ENCODE measurements at places on chromosomes 5 and 9.

GRCh38 chr5:75756981-75757380 is 39.7 kb upstream of the POC5 start:
- DNase-seq = no peak

DNA sequence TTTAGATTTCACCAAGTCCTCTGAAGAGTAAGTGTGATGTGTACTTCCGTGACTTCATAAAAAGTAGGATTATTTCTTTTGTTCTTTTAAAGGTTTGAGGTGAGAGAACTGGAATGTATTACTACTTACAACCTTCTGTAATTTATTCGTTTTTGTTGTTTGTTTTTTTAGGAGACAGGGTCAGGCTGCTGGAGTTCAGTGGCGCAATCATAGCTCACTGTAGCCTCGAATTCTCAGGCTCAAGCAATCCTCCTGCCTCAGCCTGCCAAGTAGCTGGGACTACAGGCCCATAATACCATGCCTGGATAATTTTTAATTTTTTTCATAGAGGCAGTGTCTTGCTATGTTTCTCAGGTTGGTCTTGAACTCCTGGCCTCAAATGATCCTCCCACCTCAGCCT is 68.3 kb upstream of the RETREG1 start:
- DNase-seq = no peak

DNA sequence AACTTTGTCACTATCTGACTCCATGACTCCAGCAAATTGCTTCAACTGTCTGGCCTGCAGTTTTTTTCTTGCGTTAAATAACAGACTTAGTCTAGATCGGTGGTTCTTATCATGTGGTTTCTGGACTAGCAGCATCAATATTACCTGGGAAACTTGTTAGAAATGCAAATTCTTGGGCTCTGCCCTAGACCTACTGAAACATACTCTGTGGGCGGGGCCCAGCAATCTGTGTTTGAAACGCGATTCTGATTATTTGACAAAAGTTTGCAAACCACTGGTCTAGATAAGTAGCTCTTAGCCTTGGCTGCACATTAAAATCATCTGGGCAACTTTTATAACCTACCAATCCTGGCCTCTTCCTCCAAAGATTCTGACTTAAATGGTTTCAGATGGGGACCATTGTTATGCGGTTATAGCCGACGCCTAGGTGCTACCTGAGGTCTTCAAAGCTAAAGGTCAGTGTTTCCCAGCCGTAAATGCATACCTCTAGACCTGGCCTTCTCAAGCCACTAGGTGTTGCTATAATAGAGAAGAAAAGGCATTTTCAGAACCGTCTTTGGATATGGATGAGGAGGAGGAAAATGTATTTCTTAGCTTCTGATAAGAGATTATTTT is 74.0 kb downstream of the C9orf85 start:
- DNase-seq = no peak

GRCh38 chr9:91302831-91303230 is 58.9 kb downstream of the AUH start:
- no peak for DNase-seq

DNA sequence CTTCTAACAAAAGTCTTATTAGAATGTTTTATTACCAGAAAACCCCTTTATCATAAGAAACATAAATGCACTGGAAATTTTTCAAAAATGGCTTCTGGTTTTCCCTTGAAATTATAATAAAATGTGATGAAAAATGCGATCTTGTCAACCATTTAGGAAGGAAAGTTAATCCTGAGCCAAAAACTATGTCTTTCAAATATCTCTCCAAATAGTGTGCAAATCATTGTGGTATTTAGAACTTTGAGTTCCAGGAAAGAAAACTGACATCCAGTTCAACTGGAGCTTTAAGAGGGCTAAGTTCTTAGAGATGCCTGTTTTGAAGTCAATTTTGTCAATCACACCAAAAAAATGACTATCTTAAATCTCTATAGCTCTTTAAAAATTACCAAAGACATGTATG is 425.4 kb downstream of the DNAH5 start:
- DNase-seq = no peak

- DNase-seq = no peak
Observed at GRCh38 chr5:65050826-65051498, 282.2 kb downstream of the CWC27 start.

DNA sequence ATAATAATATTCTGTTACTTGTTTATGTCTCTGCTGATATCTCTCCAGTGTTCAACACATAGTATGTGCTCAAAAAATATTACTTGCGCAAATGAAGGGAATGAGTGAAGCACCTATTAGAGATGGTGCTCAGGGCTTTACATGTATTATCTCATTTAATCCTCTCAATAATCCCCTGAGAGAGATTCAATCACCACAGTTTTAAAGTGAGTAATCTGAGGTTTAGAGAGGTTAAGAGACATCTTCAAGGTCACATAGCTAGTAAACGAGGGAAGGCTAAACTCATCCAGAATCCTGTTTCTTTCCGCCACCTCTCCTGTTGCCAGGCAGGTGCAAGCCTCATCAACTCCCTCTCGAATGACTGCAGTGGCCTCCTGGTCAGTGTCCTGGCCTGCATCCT is 82.0 kb downstream of the UGCG start:
- DNase-seq = no peak

DNA sequence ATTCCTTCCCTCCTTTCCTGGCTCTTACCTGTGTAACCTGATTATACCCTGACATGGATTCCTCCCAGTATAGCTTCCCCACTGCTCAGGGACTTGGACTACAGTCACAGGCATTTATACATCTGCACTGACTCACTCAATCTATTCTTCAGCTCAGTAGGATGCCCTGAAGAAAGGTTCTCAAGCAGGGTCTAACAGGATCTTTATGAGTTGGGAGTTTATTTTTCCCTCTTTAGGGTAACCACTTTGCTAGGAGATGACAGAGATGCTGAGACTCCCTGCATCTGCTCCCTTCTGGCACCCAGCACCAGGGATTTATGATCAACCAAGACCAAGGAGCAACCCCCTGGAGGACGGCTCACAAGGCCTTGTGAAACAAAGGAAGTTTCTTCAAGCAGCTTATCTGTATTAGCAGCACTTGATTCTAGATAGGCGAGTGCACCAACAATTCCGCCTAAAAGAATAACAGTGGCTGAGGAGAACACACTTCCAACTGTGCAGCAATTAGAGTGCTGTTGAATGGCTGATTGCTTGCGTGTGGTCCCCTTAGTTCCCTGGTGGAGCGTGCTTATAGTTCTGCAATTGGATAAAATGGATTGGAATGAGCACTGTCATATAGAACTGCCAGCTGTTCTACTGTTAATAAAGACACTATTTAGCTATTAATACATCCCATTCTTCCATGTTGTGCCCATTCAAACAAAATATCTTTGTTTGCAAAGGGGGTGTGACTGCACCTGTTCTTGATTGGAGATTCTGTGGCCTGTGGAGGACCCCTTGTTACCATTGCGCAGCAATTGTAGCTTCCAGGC is 482.6 kb downstream of the ZNF608 start:
- no peak for DNase-seq

DNA sequence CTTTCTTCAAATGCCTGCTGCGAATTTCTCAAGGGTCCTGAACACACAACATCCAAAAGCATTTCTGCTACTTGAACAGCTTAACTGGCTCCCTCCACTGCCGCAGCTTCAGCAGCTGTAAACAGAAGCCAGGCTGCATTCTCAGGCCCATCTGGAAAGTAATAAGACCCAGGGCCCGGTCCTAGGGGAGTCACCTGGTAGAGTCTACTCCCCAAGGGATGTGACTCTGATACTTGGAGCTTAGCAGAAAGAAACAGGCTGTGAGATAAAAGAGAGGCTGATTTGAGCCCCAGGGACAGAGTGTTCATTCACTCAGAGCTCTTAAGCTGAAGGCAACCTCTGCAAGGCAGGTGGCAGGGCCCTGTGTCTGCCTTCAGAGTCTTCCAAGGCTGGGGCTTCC is 356.8 kb downstream of the SPOCK1 start:
- DNase-seq = no peak

- DNase-seq = no peak
Observed at GRCh38 chr5:5179079-5179478, 38.9 kb downstream of the ADAMTS16 start.

GRCh38 chr9:93147632-93148031 is 13.6 kb upstream of the NINJ1 start:
- DNase-seq = no peak

DNA sequence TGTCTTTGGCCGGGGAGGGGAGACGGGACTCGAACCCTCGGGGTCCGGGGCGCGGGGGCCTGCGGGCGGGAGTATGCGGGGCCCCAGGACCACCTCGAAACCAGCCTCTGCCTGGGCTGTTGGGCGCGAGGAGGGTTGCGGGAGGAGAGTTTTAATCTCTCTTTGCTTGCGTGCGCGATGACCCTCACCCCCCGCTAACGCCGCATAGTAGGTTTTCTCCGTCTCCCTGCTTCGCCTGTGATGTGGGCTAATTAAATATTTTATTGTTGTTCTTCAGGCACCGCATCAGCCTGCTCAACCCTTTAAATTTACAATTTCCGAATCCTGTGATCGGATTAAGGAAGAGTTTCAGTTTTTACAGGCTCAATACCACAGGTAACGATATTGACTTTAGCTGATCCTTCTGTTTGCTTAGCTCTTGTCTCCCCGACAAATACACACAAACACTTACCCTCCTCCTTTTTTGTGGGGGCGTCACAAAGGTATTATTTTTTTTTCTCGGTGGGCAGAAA is 1.7 kb downstream of the TLE4 start:
- no peak for DNase-seq

GRCh38 chr9:121182989-121183388 is 18.7 kb downstream of the RAB14 start:
- no peak for DNase-seq

DNA sequence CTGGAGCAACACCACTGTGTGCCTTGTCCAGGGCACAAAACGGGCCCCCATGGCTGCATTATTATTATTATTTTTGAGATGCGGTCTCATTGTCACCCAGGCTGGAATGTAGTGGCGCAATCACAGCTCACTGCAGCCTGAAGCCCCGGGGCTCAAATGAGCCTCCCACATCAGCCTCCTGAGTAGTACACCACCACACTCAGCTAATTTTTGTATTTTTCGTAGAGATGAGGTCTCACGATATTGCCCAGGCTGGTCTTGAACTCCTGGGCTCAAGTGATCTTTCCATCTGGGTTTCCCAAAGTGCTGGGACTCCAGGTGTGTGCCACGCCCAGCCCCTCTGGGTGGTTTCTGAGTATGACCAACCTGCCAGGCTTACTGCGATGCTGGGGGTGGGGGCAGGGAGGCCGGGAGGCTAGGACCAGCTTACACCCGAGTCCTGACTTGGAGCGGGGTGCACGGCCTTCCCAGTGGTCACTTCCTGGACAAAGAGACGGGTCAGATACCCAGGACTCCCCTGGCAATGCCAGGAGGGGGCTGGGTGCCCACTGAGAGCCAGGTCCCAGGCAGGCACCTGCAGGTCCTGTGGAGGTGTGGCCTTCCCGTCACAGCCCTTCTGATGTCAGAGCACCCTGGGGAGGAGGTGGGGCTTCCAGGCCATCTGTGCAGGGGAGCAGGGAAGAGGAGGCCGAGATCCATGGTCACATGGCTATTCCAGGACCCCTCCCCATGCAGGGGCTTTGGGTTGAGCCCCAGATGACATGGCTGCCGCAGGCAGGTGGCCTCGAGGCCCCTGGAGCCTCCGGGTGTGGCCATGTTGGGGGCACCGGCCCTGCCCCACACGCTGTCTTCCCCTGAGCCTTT is 8.3 kb upstream of the NRARP start:
- DNase-seq = no peak

- DNase-seq = no peak
Observed at GRCh38 chr5:108320231-108320630, 61.7 kb downstream of the FBXL17 start.

- no peak for DNase-seq
Observed at GRCh38 chr9:25613709-25614108, 64.5 kb downstream of the TUSC1 start.

- DNase-seq = no peak
Observed at GRCh38 chr5:107268241-107268640, 402.5 kb downstream of the EFNA5 start.

GRCh38 chr5:30926218-30926617 is 267.3 kb upstream of the CDH6 start:
- no peak for DNase-seq

DNA sequence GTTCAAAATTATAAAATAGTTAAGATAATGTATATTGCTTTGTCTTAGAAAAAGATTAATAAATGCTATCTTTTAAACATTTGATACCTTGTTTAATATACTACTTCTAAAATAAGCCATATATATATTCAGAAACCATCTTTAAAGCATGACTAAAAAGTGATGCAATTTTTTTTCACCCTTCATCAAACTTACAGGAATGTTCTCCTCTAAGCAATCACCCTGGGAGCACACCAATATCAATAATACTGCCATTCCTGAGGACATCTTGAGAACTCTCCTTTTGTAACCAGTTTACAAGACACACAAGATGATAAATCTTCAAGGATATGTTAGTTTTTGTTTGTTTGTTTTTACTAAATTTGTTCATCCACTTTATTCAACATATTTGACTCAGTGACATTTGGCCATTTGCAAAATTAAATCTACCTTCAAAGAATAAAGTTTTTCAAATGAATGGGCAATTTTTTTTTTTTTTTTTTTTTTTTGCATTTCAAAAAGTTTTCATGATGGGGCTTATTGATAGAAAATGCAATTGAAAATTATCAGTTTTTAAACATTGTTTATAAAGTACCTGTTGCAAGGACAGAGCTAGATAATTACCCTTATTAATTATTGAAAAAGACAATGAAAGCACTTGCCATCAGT is 17.2 kb downstream of the FOXD1 start:
- DNase-seq = no peak

GRCh38 chr5:150060471-150060870 is 25.9 kb downstream of the CSF1R start:
- DNase-seq = no peak

GRCh38 chr5:65882278-65882677 is 44.1 kb upstream of the ERBIN start:
- DNase-seq = no peak

DNA sequence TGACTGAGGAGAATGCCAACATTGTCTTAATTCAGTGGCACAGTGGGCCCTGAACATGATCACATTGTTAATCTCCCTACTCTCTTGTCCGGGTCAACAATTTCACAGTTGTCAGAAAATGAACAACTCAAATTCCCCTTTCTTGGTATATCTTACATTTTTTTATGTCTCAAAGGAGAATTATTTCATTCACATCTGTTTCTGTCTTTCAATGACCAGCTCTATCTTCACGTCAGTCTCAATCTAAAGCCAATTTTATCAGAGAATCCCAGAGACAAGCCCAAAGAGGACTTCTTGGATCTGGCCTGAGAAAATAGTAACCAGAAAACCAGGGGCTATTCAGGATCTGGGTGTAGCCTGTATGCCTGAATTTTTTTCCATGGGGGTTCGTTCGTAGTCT is 477.5 kb downstream of the PDE4D start:
- DNase-seq = no peak

DNA sequence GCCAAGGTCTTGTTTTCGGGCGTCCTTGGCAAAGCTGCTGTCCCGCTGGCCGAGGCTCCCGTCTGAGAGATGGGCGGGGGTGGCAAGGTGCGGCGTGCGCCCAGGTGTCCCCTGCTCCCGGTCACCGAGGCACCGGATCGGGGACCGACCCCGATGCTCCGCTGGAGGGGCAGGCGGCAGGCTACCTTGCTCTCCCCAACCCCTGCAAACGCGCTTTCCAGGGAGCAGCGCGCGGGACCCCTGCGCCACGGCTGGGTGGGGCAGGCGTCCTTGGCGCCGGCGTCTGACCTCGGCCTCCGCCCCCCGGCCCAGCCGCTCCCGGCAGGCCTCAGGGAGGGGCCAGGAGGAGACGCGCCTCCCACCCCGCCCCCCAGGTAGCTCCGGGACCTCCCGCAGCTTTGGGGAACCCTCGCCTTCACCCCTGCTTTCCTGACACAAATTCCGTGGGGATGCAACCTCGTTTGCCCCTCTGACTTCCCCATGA is 551 bp downstream of the N4BP3 start:
- DNase-seq = no peak

GRCh38 chr5:109453251-109453650 is 43.5 kb upstream of the PJA2 start:
- DNase-seq = no peak

All from stimulated activated CD8-positive, alpha-beta memory T cell treated with anti-CD3 and anti-CD28 coated beads, Interleukin-15, amount 100 ng/mL, for 4 hours (primary cell).